ENCODE measurements at places on chromosomes 6 and 20.

GRCh38 chr20:6418732-6419131, 295.9 kb upstream of the FERMT1 start:
- no peak for DNase-seq

DNA sequence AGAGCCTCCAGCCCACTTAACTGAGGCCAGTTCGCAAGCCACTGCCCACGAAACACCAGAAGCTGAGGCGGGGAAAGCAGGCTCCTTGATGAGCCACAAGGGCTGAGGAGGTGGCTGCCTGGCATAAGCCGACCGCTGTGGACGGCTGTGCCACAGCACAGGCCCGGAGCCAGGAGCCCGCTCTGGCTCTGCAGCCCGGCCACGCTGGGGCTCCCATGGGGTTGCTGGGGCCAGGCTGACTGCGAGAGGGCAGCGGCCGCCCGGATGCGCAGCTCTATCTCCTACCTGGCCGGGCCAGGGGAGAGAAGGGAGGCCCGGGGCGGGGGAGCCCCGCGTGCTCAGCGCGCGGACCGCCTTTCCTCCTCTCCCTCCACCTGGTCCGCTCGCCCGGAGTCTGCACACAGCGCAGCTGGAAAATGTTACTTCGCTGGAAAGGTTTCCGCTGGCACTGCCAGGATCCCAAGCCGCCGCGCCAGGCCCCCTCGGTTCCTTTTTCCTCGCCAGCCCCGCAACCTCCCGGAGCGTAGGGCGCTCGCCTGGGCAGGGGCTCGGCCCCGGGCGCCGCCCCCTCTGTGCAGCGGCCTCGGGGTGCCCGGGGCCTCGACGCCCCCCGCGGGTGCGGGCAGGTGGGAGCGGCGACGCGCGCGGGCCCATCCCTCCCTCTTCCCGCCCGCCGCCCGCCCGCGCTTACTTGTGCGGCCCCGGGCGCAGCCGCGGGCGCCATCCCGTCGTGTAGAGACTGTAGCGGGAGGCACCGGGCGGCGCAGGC, 657 bp downstream of the EMILIN3 start:
- no peak for DNase-seq

GRCh38 chr6:31769684-31770371, 7.3 kb downstream of the VWA7 start:
- DNase-seq, result peak; percentile 91

- DNase-seq, result no peak
Observed at GRCh38 chr6:34238585-34239499, 2.2 kb downstream of the HMGA1 start.

DNA sequence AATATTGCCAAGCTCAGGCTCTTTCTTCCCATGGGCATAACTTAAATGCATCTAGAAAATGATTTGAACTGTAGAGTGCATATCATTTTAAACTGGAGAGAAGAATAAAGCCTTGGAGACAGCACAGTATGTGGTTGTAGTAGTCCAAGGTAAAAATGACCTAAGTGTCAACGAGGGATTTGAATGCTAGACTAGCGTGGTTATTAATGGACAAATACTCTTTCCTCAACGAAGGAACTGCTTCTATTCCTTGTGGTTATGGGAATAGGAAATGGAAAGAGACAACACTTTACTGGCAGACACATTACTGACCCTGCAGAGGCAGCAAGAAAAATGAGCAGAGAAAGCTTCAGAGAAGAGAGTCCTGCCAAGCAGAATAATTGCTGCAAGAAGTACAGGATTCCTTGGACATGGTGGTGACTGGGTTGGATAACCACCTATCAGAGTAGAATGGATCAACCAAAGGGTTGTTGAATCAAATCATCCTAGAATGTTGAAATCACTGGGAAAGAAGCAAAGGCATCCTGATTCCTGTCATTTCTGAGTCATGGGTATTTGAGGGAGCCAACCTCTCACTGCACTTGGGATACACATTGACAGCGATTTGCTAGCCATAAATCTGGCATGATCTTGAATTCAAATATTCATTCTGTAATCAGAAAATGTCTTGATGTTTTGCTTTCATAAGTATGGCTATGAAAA, 258.1 kb upstream of the EPHA7 start:
- DNase-seq, result no peak

- DNase-seq, result no peak
Observed at GRCh38 chr6:152748843-152749242, 1.8 kb upstream of the VIP start.

DNA sequence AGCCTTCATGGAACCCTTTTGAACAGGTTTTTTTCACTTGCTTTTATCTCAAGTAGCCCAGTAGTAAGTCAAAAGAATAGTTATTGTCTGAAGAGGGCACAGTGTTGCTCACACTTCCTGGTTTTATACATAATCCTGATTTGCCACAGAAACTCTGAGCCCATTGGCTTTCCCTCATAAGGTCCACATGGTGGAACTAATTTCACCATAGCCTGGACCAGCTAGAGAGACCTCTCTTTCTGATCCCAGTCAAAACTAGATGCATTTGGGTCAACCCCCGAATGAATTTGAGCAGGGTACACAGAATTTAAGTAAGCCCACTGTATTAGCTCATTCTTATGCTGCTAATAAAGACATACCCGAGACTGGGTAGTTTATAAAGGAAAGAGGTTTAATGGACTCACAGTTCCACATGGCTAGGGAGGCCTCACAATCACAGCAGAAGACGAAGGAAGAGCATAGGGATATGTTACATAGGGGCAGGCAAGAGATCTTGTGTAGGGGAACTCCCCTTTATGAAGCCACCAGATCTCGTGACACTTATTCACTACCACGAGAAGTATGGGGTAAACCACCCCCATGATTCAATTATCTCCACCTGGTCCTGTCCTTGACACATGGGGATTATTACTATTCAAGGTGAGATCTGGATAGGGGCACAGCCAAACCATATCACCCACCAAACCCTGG, 6.2 kb downstream of the RWDD2A start:
- DNase-seq, result no peak

GRCh38 chr6:82017773-82018172, 229.8 kb downstream of the IBTK start:
- no peak for DNase-seq

DNA sequence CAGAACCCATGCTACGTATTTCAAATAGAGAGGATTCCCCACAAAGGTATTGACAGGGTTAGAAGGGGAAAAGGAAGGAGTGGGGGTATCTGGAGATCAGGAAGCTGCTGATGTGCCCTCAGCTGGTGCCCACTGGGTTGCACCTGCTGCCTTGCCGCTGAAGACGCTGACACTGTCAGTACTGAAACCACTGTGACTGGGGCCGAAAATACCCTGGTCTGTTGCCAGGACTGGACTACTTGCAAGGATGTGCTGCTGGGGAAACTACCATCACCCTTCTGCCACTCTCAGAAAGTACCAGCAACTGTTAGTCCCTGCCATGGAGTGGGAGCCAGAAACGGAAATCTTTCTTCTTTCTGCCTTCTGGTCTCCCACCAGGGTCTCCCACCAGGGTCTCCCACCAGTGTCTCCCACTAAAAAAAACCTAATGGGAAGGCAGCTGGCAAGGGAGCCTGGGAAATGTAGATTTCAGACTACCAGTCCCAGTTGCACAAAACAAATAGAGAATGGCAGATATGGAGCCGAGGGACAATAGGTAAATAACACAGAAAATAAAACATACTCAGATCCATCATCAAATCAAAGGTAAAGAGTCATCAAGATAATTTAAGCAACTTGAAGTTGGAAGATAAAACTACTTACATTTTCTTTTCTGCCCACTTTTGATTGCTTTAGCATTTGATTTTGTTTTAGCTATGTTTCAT, 204.8 kb downstream of the TPBG start:
- DNase-seq, result no peak

DNA sequence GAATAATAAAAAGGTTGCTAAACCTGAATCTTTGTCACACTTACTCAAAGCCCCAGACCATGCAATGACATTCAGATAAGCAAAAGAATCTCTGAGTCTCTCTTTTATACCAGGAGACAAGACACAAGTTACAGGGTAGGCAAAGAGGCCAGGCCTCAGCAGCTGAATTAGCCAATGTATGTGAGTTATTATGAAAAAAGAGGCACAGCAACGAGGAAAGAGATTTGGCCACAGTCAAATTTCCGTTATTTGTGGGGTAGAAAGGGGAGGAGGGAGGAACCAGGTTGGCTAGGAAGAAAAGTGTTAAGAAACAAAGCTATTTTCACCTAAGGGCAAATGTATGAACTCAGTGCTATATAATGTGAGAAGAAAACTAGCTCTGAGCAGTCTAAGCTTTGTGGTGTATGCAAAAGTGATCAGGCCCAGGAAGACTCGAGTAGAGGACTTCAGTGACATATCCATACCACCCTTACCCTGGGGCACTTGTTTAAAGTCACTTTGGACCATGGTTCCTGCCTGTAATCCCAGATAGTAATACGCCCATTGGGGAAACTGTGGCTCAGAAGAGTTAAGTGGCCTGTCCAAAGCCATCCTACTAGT, 19.1 kb downstream of the IPCEF1 start:
- no peak for DNase-seq

DNA sequence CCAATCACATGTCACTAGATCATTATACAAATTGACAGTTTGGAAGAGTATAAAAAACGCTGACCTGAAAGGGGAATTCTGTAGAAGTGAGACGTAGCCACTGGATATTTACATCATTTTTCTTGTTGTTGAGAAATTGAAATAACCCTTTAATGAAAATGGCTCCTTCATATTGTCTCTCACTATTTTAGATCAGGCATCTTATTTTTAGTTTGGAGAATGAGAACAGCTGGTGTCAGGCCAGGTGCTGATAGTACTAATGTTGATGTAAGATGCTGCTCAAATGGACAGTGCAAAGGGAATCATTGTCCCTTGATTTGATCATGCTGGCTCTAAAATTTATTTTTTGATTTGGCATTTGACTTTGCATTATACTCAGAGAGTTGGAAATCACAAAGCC, 17.4 kb downstream of the NKAIN2 start:
- no peak for DNase-seq

GRCh38 chr6:42045538-42046460, 4.5 kb upstream of the TAF8 start:
- peak; percentile 97 for DNase-seq

GRCh38 chr6:156657296-156657695, 119.9 kb upstream of the ARID1B start:
- DNase-seq, result no peak
